ENCODE measurements at places on chromosomes 4 and X.

DNA sequence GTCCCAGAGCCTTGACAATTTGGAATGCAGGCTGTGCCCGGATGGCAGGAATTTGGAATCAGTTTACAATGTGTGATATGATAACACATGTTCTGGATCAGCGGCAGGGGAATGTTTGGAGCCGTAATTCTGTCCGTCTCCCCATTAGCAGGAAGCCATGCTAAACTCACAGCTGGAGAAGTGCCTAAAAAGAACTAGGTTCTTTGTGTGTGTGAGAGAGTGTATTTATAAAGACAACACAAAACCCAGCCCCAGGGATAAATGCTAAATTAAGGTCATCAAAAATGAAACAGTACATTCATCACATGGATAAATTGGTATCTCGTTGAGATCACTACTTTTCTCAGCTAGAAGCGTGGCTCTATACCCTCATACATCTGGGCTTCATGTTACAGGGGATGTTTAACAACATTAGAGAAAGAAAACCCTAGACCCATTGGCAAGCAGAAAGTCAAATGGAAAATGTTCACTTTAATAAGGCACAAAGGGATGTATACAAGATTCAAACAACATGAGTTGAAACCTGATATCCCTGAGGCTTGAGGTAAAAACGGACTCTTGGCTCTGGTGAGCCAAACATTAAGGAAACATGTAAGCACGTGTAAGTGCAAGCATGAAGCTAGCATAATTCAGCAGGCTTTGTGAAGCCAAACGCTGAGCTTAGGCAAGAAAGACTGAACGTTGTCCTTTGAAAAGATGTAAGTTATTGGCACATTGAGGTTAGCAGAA lies 18.0 kb upstream of the TMEM131L start:
- no peak for DNase-seq

DNA sequence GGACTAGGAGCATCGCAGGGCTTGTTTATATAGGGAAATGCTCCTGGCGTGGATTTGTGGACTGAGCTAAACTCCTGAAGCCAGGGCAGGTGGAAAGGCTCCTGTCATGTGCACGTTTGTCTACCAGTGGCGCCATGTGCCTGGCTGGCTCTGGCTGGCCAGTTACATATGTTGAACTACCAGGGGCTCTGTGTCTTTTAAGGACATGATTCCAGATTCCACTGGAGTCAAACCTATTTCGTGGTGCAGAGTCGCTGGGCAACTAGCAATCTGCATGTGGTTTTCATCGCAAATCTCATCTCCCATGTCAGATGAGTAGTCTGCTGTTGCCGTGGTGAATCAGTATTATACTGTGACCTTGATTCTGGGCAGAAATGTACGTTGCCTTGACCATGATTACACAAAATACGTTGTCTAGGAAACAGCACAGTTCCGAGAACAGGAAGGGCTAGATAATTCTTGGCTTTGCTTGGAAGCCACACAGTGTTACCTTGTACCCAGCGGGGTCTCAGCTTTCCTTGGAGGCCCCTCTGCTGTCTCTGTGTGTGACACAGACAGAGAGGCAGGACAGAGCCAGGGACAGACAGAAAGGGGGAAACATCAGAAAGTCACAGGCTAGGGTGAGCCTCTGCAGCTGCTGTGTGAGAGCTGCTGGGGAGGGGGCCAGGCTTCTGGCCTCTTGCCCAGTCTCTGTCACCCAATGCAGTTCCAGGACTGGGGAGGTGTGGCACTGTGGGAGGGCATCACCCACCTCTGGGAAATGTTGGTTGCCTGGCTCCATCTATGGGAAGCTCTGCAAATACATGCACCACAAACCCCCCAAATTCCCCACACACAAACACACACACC lies 19.2 kb downstream of the PNMA6E start:
- no peak for DNase-seq

GRCh38 chr4:91128519-91128918 lies 1001.3 kb downstream of the CCSER1 start:
- DNase-seq: no peak

DNA sequence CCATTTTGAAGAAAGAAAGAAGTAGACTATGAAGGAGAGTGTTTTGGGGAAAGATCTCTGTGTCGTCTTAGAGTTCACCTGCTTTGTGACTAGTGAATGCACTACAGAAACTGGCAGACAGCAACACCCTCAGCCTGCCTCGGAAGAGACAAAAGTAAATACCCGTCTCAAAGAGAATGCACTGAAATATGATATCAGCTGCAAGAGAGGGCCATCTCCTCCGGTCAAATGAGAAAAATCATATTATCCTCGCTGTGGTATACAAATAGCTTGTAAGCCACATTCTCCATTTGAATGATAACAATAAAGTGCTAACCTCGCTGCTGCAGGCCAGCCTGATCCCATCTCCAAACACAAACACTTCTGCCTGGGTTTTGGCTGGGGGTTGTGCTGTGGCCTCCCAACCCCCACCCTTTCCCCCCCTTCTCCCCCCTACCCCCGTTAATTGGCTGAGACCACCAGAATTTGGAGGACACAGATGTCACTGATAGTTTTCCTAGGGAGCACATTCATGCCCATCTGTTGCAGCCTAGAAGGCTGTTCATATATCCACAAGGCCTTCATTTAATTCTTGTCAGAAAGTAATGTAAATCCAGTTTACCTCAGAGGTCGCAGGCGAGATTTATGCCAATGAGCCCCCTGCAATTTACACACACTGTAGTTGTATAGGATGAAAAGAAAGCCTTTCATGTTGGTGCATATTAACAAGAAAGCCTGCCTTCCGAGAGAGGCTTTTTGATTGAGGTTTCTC lies 46.3 kb downstream of the ALPK1 start:
- no peak for DNase-seq

GRCh38 chr4:76562836-76563453 lies 127.9 kb downstream of the SHROOM3 start:
- DNase-seq: no peak

DNA sequence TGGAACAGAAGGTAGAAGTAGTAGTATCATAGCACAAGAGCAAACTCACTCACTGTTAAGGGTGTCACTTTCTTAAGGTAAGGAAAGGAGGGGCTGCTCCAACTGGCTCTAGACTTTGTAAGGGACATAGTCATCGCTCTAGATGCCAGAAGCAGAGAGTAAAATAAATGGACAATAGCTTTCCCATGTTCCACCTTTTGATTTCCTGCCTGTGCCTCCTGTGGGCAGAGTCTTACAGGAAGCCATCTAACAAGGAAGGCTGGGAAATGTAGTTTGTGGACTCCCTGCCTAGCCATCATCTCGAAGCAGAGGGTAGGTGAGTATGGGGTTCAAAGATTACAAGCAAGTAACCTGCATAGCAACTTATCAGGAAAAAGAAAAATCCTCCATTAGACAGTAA lies 1.7 kb upstream of the METTL14 start:
- DNase-seq: no peak

DNA sequence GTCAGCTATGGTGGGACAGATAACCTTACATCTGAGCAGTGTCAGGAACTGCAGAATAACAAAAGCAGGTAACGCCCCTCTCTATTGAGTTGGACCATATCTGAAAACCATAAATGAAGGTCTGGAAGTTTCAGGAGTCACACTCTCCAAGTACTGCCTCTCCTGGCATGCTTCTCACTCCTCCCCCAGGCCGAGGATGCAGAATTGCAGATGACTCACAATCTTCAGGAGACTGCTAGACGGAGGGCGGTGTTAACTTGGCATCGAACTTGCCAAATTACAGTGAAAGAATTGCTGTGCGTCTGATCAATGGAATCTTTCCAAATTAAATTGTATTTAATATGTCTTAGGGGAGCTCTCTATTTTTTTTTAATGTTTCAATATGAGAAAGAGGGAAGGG lies 67.1 kb upstream of the TRIM2 start:
- DNase-seq: no peak
